Spleen (tissue), 13 donors: ENCODE measurements at places on chromosomes 1 and 21. TPM values are rescaled to one million over a fixed set of nuclear protein-coding genes. Genes with fewer than 3 reads are reported as not detected.

The CD2 gene
- total RNA-seq, result 38.2 TPM

The MYCL gene
- total RNA-seq, result 5.5 TPM

The IGSF9 gene
- 1.1 TPM for total RNA-seq

The CCDC28B gene
- 6.5 TPM for total RNA-seq

The FAM163A gene
- not detected for total RNA-seq

The OR10J4 gene
- not detected for total RNA-seq

The FOXO6 gene
- total RNA-seq, result 0.46 TPM

The GPR37L1 gene
- total RNA-seq, result not detected

The FMO5 gene
- total RNA-seq, result 10.5 TPM
